Activated CD4-positive, alpha-beta T cell treated with anti-CD3 and anti-CD28 coated beads, Interleukin-2, amount 10 ng/mL, durations not matched to agents 7 days and 5 days (primary cell): ENCODE measurements at places on chromosomes 11 and 22.

GRCh38 chr11:73760135-73760678 lies 667 bp downstream of the RAB6A start:
- DNase-seq: peak; percentile 8
- H3K4me3 ChIP-seq: peak overlapping the region; percentile 86

- H3K27ac ChIP-seq: no peak overlapping the region
- no peak for DNase-seq
- H3K4me3 ChIP-seq: no peak overlapping the region
- H3K4me1 ChIP-seq: peaks cover 4% of the 10 kb centered on the region
- H3K27me3 ChIP-seq: peaks cover 2% of the 10 kb centered on the region
- no peaks in the 10 kb centered on the region for H3K36me3 ChIP-seq
Measured at GRCh38 chr22:45620706-45621105, 50.9 kb upstream of the ATXN10 start.

DNA sequence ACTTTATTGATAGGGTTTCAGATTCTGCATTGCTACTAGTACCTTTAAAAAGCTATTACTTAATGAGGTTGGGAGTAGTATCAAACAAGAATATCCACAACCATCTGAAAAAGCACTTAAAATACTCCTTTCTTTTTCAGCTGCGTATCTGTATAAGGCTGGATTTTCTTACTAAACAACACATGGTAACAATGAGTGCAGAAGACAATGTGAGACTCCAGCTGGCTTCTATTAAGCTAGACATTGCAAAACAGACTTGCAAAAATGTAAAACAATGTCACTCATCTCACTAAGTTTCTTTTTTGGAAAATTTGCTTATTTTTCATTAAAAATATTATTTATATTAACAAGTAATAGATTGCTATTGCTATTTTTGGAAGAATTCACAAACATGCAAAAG lies 132.6 kb downstream of the WNT11 start:
- H3K4me3 ChIP-seq: no peak overlapping the region
- DNase-seq: no peak
- no peaks in the 10 kb centered on the region for H3K4me1 ChIP-seq
- H3K27me3 ChIP-seq: no peaks in the 10 kb centered on the region

- peaks cover 14% of the 10 kb centered on the region for H3K36me3 ChIP-seq
- H3K4me1 ChIP-seq: peaks cover 37% of the 10 kb centered on the region
- H3K4me3 ChIP-seq: peak overlapping the region; percentile 96
- DNase-seq: no peak
Measured at GRCh38 chr11:118252688-118253087, 523 bp upstream of the MPZL3 start.

DNA sequence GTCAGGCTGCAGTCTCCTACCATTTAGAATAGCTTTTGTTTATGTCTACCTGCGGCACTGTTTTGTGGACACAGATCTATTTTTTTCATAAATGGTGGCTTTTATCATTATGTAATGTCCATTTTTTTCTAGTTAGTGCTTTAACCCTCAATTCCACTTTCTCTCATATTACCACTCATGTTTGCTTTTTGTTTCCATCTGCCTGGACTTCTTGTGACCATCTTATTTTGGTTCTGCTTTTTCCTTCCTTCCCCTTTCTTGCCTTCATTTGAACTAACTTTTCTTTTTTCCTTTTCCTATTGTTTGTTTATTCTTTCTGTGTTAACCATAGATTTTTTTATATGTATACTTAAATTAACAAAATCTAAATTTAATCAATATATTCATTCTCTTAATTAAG lies 98.5 kb upstream of the SLC22A12 start:
- H3K27ac ChIP-seq: no peak overlapping the region
- peaks cover 4% of the 10 kb centered on the region for H3K4me1 ChIP-seq
- no peaks in the 10 kb centered on the region for H3K36me3 ChIP-seq
- DNase-seq: no peak
- peaks cover 22% of the 10 kb centered on the region for H3K27me3 ChIP-seq
